Hepatocyte (in vitro differentiated cells): ENCODE measurements at places on chromosomes 7 and 10.
A peak's percentile ranks its signal among the peaks of the same experiment; 100 is the strongest.

DNA sequence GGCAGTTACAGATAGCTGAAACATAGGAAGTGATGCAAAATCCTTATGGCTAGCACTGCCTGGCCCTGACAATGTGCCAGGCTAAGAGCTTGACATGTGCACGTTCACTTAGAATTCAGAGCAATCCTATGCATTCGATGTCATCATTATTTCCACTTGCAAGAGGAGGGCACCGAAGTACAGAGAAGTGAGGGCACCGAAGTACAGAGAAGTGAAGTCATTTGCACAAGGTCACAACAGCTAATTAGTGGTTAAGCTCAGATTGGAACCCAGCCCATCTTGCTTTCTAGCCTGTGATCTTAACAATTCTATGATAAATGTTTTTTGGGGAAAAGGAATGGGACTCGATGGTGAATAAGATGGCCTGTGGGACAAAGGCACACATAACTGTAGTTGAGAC is 73.4 kb downstream of the ARHGAP22 start:
- DNase-seq = no peak
- no peak overlapping the region for H3K4me3 ChIP-seq
- no peak overlapping the region for H3K27ac ChIP-seq
- no peaks in the 10 kb centered on the region for H3K36me3 ChIP-seq

GRCh38 chr10:82378146-82378545 is 503.2 kb downstream of the NRG3 start:
- peak; percentile 81 for DNase-seq
- no peaks in the 10 kb centered on the region for H3K36me3 ChIP-seq
- H3K4me1 ChIP-seq = no peaks in the 10 kb centered on the region
- H3K4me3 ChIP-seq = no peak overlapping the region
- H3K27me3 ChIP-seq = no peaks in the 10 kb centered on the region

- no peak overlapping the region for H3K4me3 ChIP-seq
- DNase-seq = no peak
- H3K27me3 ChIP-seq = no peaks in the 10 kb centered on the region
- no peak overlapping the region for H3K27ac ChIP-seq
These were observed 308.5 kb upstream of the NFE2L3 start for GRCh38 chr7:25843467-25843866.

- no peak overlapping the region for H3K4me3 ChIP-seq
- no peaks in the 10 kb centered on the region for H3K27me3 ChIP-seq
- H3K4me1 ChIP-seq = peaks cover 35% of the 10 kb centered on the region
- no peaks in the 10 kb centered on the region for H3K36me3 ChIP-seq
- peak; percentile 80 for DNase-seq
These were observed 17.1 kb upstream of the CPA1 start for GRCh38 chr7:130363026-130363847.

DNA sequence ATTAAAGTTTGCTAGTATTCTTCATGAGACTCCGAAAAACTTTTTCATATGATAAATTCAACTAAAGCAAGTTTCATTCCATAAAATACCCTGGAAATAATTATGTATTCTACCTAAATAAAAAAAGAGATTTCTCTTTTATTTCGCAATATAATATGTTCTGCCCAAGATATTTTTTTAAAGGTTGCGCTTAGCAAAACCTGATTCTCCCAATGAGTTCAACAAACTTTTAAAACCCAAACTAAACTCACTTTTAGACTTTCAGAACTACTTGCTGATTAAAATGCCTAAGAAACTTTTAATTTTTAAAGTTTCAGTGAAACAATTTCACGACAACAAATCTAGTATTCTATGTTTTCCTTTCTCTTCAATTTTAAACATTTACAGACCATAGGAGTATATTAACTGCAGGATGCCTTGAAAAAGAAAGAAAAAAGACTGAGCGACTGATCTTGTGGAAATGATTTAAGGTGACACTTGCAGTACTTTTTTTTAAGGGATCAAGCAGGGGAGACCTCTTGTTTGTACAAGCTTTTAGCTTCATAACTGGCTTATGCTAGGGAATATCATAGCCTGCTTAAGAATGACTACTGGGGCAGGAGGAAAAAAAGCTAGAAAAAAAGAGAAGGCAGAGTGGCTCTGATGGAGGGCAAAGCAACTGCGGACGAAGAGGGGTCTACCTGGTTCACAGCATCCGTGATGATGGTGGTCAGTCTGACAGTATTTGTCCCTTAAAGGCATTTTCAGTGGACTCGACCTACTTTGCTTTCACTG is 1.5 kb downstream of the ZNF800 start:
- H3K27me3 ChIP-seq = peaks cover 8% of the 10 kb centered on the region
- H3K27ac ChIP-seq = peak overlapping the region; percentile 99
- no peak for DNase-seq
- no peaks in the 10 kb centered on the region for H3K36me3 ChIP-seq
- H3K4me3 ChIP-seq = peak overlapping the region; percentile 98

DNA sequence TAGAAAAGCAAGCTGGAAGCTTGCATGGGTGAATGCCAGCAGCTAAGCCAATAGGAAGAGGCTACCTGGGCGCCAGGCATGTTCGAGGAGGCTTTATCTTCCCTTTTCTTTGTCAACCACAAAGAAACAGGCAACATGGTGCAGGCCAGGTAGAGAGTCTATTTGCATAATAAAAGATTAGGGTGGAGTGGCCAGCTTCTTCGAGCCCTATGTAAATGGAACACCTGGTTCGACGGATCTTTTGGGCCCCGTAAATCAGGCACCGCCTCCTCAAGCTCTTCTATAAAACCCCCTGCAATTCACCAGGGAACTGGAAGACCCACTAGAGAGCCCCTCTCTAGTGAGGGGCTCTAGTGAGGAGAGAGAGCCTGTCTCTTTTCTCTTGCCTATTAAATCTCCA is 1106.2 kb upstream of the CELF2 start:
- no peaks in the 10 kb centered on the region for H3K27me3 ChIP-seq
- no peaks in the 10 kb centered on the region for H3K36me3 ChIP-seq
- H3K4me3 ChIP-seq = no peak overlapping the region
- no peak overlapping the region for H3K27ac ChIP-seq

DNA sequence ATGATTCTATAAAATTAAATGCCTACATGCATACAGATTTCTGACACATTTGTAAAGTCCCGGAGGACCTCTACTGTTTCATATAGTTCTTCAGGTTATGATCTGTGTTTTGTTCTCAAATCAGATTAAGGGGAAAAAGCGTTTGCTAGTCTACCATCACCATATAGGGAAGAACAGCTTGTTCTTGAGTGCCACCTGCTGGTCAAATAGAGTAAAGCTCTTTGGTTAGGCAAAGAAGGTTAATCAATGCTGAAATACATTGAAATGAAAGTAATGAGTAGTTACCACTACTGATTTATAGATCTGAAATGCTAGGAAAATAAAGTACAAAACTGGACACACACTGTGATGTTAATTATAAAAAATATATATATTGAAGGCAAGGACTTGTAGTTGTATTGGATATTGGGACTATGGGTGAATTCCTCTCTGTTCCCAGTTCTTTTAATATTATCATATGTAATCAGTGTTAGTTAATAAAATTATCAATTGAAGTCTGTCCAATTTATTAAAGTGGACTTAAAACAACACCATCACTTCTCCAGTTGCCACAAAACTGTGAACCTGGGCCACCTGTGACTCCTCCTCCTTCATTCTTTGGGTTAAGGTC is 72.6 kb upstream of the PDLIM1 start:
- H3K36me3 ChIP-seq = no peaks in the 10 kb centered on the region
- peak; percentile 74 for DNase-seq
- no peaks in the 10 kb centered on the region for H3K27me3 ChIP-seq
- no peak overlapping the region for H3K4me3 ChIP-seq
